CD4-positive, alpha-beta T cell treated with Interleukin-6 at 100 ng/mL for 8 hours (primary cell): ENCODE measurements at places on chromosomes 7 and 10.

DNA sequence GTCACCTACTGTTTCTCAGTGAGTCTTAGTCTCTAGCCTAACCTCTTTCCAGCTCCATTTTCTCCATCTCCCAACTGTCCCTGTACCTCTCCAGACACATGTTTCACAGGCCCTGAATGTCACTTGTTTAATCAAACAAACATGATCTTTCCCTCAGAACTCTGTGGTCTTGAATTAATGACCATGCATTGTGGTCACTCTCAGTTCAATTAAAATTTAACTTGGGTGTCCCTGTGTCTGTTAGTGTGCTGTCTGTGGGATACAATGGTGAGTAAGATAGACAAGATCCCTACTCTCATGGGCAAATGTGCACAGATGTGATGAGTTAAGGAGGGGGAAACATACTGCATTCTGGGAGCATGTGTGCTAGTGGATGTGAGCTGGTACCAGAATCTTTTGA is 65.0 kb downstream of the RBM33 start:
- no peak for DNase-seq

DNA sequence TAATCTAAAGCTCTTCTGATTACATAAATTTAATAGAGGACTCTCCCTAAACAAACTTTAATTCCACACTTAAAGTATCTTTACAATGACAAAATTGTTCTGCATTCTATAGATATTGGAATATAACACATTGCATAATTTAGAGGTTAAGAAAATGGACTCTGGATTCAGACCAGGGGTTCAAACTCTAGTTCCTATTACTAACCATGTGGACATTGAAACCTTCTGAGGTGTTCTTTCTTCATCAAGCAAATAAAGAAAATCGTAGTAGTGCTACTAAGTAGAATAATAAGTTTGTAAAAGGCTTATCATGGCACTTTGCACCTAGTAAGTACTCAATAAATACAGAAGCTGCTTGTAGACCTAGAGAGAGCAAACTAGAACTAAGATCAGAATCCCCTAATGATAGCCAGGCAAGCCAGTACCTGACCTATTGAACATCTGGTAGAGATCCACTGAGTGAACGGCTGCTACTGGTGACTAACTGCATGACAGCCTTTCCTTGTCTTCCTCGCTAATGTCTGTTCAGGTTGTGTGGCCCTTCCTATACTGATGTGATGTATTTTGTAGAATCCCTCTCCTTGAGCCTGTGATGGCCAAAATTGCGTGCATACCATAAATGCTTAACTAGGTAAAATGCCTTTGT is 430.3 kb downstream of the KCNMA1 start:
- no peak for DNase-seq

GRCh38 chr7:158469396-158470051 is 118.1 kb downstream of the PTPRN2 start:
- no peak for DNase-seq

DNA sequence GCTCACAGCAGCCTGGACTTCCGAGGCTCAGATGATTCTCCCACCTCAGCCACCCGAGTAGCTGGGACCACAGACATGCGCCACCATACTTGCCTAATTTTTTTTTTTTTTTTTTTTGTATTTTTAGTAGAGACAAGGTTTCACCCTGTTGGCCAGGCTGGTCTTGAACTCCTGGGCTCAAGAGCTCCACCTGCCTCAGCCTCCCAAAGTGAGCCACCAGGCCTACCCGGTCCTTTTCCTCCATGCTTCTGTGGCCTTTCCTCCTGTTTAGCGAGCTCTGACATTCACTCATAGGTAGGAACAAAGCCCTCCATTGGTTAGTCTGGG is 50.1 kb upstream of the SRPK2 start:
- no peak for DNase-seq

DNA sequence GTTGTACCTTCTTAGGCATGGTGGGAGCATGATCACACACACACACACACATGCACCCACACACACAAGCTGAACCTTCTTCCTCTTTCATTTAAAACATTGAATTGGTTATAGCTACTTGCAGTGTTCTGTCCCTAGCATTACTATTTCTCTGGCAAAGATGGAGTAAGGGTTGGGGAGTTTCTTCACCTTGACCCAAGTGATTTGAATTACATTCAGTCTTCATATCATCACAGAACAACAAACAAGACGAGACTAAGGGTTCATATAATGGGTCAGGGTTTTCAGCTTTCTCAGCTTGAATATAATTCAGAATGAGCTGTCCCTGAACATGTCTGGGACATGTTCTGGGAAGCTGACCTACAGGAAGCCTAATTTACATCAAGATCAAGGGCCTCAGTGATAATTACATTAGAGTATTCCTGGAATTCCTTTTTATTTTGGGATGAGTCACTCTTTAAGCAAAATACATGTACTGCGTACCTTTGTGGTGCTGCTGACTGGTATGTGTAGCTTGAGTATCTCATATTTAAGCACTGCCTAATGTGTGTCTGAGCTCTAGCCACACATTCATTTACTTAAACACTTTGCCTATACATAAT is 213.5 kb upstream of the TMEM229A start:
- DNase-seq = no peak

GRCh38 chr10:24176658-24177057 is 32.3 kb upstream of the KIAA1217 start:
- no peak for DNase-seq

GRCh38 chr7:23759671-23760391 is 49.8 kb downstream of the STK31 start:
- DNase-seq = no peak

DNA sequence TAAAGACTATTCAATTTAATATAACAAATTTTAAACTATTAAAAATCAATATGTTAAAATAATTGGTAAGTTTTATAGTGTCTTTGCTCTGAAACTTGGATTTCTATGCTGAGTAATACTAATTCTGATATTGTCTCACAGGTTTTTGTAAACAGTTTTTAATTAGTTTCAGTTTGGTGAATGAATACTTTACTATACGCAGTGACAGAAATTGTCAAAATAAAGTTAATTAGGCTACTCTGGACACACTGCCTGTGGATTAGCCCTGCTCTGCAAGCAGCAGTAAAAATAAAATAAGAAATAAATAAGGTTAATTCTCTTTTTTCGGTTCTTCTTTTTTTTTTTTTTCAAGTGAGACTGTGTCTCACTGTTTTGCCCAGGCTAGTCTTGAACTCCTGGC is 105.3 kb downstream of the ANKRD61 start:
- DNase-seq = no peak

- DNase-seq = no peak
Measured at GRCh38 chr7:132243463-132243862, 332.8 kb downstream of the PLXNA4 start.

DNA sequence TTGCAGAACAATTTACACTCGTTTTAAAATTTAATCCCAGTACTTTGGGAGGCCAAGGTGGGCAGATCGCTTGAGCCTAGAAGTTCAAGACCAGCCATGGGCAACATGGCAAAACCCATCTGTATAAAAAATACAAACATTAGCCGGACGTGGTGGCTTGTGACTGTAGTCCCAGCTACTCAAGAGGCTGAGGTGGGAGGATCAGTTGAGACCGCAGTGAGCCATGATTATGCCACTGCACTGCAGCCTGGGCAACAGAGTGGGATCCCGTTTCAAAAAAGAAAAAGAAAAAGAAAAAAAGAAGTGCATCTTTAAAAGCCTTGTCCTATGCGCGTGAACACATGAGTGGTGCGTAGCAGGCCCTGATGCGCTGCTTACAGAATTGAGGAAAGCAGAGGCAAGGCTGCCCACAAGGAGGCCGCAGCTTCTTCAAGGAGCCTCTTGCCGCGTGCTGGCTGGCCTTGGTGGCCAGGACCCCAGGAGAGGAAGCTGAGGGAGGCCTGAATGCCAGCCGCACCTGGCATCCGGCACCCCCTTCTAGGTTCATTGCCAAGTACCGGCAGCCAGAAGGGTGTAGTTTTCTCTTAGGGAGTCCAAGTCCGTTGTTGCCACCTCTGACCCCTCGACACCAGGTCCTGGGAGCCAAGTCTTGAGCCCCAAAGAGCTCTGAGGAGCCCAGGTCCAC is 124.5 kb downstream of the UBE2H start:
- no peak for DNase-seq

DNA sequence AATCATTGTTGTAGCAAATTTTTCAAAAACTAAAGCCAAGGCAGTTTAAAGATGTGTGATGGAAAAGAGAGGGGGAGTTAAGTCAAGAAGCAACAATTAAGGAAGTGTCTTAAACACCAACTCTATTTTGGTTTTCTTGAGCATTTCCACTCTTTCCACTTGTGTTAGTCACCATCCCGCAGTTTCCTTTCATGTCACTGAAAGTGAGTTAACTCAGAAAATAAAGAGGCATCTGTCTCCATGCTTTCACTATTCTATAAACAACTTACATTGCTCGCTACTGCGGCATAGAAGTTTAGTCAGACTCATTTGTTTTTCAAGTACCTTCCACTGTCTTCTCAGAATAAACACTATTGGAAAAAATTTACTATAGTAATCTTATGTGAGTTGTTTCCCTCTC is 284.9 kb upstream of the SEMA3D start:
- no peak for DNase-seq

- DNase-seq = no peak
Measured at GRCh38 chr10:112799726-112800510, 150.1 kb upstream of the TCF7L2 start.

DNA sequence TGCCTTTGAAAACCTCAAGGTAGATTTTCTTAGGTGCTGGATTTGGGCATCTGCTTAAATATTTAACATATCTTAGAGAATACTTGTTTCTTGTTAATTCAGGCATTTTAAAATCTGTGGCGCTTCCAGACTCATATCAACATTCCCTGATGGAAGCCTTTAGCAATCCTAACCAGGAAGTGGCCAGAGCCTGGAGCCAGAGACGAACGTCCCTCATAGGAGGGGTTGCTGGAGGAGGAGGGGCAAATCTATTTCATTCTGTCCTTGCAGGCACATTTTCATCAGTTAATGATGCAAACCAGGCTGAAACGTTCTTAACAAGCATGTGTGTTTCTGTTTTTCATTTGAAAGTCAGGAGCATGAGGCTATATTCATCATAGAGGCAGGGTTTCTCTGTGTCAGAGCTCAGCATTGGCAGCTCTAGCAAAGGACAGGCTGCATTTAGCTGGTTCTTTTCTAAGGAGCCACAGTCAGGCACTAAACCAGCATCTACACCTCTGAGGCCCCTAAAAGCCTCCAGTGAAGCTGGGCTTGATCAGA is 17.8 kb upstream of the IFIT2 start:
- no peak for DNase-seq
